NCI-H1417 treated with DMSO at 0.1 percent for 48 hours (cell line): ENCODE measurements at places on chromosomes 1 and 21.

- no peak for DNase-seq
These were observed 108.7 kb downstream of the RGL1 start for GRCh38 chr1:183913567-183913993.

- no peak for DNase-seq
These were observed 494.7 kb downstream of the SMYD3 start for GRCh38 chr1:246012341-246012740.

DNA sequence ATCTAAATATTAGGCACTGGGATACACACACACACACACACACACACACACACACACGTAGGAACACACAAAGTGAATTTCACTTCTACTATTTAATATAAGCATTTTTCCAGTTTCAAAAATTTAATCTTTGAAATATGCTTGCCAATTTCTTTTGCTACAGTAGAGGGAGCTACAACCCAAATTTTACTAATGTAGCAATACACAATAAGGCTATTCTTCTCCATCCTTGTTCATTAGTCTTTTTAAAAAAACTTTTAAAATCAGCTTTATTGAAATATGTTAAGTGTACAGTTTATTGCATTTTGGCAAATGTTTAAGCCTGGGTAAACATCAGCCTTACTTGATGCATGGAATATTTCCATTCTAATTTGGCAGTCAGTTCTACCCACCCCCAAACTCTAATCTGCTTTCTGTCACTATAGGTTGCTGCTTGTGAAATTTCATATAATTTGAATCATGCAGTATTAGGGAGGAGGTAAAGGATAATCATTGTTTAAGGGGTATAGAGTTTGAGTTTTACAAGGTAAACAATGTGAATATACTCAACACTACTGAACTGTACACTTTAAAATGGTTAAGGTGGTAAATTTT is 93.0 kb upstream of the TENT5C start:
- DNase-seq = no peak

GRCh38 chr1:203558064-203558760 is 64.3 kb downstream of the OPTC start:
- DNase-seq = no peak

DNA sequence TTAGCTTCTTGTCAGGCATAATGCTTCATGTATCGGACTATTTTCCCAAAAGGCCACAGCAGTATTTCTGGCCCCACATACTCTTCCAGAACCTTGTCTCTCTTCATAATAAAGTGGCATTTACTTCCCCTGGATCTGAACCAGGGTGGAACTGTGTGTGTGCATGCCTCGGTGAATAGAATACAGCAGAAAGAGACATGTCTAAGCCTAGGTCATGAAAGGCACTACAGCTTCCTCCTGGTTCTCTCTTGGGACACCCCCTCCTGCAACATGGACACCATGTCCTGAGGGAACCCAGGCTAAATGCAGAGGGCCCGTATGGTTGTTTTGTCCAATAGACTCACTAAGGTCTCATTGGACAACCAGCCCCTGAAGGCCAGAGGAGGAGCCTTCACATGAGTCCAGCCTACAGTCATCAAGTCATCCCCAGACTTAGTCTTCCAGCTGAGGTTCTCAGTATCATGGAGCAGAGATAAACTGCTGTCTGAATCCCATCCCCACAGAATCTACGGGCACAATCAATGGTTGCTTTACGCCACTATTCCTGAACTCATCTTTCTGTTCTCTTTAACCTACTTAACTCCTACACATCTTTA is 35.0 kb downstream of the USP24 start:
- DNase-seq = no peak

GRCh38 chr21:28688381-28688780 is 304.3 kb downstream of the LTN1 start:
- no peak for DNase-seq

- DNase-seq = no peak
These were observed 46.3 kb upstream of the SAMSN1 start for GRCh38 chr21:14592296-14593000.
